ENCODE measurements at places on chromosomes 6 and 20.

DNA sequence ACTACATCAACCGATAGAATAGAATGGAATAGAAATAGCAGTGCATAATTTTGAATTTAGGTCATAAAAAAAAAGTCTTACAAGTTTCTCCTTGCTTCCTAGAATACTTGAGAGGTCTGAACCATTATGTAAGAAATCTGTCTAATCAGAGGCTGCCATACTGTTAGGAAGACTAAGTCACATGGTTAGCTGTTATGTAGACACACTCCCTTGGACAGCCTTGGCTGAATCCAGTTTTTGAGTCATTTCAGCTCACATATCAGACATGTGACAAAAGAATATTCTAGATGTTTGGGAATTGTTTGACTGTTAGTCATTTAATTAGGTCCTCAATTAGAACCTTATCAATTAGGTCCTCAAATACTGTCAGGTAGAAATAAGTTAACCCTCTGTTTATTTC, 1601.4 kb downstream of the GRIK2 start:
- DNase-seq = no peak

GRCh38 chr20:47253872-47254271, 102.6 kb downstream of the ZMYND8 start:
- no peak for DNase-seq

DNA sequence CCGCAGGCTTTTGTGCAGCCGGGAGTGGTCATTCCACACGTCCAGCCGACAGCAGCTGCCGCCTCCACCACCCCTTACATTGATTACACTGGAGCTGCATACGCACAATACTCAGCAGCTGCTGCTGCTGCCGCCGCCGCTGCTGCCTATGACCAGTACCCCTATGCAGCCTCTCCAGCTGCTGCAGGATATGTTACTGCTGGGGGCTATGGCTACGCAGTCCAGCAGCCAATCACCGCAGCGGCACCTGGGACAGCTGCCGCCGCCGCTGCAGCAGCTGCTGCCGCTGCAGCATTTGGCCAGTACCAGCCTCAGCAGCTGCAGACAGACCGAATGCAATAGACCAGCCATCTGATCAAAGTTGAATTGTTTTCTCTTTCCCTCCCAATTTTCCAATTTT, 10.6 kb downstream of the RBM24 start:
- DNase-seq = no peak

- DNase-seq = no peak
Measured at GRCh38 chr20:15060265-15061060, 723.1 kb upstream of the FLRT3 start.

DNA sequence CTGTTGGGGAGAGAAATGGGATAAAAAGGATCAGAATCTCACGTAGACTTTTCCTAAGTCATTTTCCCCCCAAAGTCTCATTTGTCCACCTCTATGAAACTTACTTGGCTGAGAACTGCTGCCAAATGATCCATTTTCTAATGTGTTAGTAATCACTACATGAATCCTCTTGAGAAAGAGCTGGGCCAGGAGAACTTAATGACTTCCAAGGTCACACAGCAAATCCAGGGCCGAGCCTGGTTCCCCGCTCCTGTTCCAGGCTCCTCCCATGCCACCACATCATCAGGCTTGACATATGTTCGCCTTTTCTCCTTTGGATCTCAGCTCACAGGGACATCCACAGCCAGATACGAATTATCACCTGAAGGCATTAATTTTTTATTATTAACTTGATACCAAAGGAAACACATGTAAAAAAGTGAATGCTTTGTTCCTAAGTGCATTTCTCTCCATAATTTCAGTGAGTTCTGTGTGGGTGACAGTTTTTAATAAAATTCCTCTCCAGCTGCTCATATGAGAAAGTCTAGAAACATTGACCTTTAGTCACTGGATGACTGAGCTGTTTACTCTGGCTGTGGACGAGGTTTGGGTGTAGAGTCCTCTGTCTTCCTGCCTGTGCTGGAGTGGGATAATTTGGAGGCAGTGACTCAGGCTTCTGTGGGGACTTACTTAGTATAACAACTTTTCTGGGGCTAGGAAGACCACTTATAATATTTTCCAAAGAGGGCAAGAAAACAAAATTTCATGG, 276.3 kb downstream of the PAX1 start:
- no peak for DNase-seq

DNA sequence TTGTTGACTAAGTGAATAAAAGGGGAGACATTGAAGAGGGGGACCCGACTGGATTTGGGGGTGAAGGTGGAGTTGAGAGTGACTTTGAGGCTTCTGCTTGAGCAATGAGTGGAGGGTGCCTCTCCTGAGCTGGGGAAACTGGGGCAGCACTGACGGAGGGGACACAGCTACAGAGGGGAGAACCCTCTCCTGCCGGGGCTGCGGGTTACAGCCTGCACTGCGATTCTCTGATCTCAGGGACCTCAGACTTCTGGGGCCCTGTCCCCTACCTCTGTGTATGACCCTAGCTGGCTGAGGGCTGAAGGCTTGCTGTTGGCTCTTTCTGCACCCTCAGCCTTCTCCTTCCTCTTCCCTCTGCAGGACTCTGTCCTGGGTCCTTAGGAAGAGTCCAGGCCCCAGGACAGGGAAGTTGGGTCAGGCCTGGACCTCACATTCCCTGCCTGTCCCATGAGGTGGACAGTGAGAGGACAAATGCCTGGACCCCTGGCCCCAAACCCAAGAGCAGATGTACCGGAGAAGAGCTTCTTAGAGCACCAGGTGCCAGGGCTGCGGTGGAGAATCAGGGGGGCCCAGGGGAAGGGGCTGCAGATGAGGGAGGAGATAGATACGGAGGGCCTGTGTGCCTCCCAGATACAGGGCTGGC, 13.7 kb upstream of the FAM110A start:
- DNase-seq = no peak

DNA sequence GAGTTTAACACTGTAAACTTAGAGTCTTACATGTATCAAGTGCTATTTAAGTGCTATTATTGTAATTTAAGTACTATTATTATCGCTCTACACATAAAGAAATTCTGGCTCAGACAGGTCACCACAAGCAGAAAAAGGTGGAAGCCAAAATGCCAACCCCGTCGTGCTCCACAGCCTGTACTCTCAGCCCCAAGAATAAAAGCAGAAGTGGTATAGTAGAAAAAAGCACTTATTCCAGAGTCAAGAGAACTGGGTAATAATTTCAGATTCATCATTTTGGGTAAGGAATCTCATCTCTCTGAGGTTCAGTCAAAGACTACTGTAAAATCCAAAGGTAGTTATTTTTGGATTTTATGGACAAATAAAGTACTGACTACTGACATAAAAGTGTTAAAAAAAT, 943 bp downstream of the ZUP1 start:
- peak; percentile 12 for DNase-seq

GRCh38 chr20:51388756-51389542, 153.6 kb downstream of the NFATC2 start:
- DNase-seq = no peak

DNA sequence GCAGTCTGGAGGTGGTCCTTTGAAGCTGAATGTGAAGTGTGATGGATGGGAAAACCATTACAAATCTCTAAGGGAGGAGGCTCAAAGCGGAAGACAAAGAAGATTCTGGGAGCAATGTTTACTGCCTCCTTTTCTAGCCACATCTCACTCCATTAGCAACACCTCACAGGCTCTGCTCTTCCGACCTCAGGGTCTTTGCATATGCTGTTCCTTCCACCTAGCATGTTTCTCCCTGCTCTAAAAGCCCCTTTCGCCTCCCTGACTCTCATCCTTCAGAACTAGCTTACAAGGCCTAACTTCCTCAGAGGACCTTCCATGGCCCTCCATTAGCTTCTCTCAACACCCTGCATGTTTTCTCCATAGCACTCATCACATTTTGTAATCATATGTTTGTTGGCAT, 4.6 kb upstream of the TCP11 start:
- no peak for DNase-seq

- no peak for DNase-seq
Measured at GRCh38 chr6:8820313-8820712, 385.0 kb upstream of the SLC35B3 start.

GRCh38 chr6:122077603-122078002, 321.8 kb upstream of the HSF2 start:
- DNase-seq = no peak

DNA sequence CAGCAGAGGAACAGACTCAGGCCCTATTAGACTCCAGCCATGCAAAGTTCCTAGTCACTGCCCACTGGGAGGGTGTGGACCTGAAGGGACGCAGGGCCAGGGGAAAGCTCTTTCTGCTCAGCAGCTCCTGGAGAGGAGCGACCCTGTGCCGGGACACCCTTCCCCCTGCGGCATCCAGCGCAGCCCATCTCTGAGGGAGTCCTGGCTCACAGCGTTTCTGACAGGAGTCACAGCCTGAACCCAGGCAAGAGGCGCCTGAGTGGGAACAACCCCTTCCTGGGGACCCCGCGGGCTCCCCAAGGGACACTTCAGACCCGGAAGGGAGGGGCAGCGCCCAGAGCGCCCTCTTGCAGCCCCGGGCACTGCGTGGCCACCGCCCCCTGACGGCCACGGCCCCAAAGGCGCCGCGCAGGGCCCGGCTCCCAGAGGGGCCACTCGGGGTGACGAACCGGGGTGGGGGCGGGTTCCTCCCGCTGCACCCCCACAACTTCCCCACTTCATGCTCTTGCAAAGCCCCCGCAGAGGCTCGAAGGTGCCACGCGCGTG, 862 bp downstream of the UCKL1 start:
- no peak for DNase-seq

- DNase-seq = no peak
Measured at GRCh38 chr6:153424719-153425400, 293.8 kb upstream of the RGS17 start.

DNA sequence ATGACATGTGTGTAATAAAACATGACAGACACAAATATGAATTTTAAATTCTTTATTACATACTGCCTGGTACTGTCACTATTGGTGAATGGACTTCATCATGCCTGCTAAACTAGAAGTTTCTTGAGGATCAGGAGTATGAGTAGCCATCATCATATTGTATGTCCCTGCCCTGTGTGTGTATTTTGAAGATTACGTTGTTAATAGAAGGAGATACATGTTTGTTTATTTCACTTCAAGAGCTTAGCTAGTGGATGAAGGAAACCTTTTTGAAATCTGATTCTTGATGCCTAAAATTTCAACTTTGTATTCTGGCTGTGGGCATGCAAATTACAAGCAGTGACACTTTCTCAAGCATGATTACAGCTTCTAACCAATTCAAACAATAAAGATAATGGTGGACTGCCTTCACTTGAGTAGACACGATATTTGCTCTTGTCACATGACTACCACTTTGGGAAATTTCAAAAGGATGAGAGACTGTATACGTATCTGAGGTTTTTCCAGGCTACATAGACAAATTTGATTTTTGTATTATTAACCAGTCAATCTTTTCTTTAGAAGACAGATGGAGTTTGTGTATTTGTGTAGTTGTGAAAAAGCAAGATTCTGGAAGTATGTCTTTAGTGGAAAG, 3.5 kb downstream of the TBPL1 start:
- DNase-seq = no peak

DNA sequence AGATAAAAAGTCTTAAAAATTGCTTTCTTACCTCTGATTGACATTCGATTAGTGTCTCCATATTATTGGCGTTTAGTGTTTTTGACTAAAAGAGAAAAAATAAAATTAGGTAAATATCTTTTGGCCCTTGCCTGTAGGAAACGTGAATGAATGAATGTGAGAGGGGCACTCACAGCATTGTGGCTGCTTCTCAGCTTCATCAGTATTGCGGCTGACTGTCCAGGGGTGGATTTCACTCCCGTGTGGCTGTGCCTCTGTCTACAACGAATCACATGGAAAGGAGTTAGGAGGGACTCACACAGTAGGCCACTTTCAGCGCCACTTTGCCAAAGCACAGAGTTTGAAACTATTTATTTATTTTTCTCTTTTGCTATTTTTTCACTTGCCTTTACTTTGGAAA, 844 bp downstream of the TAGAP start:
- no peak for DNase-seq

DNA sequence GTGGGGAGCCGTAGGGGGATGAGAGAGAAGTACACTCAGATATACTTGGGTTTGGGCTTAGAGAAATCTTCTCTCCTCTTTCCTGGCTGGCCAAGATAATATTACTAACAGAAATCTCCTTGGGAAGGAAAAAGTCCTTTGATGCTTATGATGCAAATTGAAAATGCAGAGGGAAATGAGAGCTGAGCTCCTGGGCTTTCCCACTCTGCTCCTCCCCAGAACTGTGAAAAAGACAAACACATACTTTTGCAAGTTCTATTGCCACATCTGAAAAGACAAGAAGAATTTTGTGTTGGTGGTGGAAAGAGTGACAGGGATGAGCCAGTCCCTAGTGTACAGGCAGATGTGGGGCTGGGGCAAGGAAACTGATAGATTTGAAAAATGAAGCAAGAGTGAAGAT, 185.9 kb downstream of the ANKRD60 start:
- DNase-seq = no peak

DNA sequence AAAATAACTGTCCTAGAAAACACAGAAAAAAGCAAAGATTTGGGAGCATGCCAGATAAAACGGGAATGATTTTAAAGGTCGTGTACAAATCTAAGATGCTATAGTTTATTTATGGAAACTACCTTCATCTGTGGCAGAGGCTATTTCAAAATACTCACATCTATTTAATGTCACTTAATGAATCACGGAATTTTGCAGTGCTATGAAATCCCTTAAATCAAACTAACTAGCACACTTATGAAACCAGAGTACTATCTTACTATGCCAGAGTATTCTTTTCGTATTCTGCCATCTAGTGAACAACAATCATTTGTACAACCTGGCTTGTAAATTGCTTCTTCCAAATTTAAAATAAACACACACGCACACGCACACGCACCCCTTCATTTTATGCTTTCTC, 77.9 kb upstream of the BMP5 start:
- DNase-seq = no peak

- DNase-seq = no peak
Measured at GRCh38 chr6:129252377-129253071, 369.6 kb downstream of the LAMA2 start.

- DNase-seq = no peak
Measured at GRCh38 chr20:49888212-49889000, 26.9 kb downstream of the SPATA2 start.

GRCh38 chr20:59143326-59143725, 20.3 kb upstream of the ZNF831 start:
- no peak for DNase-seq

DNA sequence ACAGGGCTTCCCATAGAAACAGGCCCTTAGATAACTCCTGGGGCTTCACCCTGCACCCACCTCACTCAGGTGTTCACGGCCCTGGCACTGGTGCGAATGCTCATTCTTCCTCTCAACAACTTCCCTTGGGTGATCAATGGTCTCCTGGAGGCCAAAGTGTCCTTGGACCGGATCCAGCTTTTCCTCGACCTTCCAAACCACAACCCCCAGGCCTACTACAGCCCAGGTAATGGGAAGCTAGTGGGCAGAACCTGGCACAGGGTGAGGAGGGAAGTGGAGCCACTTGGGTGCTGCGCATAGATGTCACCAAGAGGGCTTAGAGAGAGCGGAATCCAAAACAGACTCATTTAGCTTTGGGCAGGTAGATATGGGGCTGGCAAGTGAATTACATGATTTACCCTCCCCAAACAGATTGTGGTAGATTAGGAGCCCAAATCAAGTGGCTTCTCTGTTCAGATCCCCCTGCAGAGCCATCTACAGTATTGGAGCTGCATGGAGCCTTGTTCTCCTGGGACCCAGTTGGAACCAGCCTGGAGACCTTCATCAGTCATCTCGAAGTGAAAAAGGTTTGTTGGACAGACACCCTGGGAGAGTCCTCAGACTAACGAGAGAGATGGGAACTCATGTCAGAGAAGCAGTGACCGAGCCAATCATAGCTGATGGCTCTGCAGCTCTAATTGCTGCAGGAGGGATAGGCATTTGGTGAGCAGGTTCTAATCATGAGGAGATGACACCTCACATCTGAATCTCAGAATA, 8.5 kb downstream of the ABCC10 start:
- no peak for DNase-seq
